ENCODE measurements at places on chromosomes 11 and 22. TPM values are rescaled to one million over a fixed set of nuclear protein-coding genes. Genes with fewer than 3 reads are reported as not detected.

The C2CD3 gene
- total RNA-seq: 13.6 TPM

The ADAMTS15 gene
- total RNA-seq: 1.8 TPM

DNA sequence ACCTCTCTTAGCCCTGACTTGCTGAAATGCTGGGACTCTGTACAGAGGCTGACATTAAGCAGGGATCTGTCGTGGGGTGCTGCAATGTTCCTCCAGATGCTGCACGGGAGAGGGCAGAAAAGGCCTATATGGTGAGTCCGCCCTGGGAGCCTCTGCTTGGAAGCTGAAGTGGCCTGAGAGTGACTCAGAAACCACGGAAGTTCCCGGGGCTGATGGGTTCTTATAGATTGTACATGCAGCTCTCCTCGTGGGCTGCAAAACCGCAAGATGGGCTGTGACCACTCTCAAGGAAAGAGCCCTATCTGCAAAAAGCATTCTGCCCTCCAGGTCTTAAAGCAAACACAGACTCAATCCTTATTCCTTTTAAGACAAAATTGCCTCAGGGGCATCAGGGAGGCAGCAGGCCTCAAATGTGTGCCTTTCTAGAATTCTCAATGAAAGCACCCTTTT, 5.8 kb upstream of the SLC43A3 start:
- peaks cover 1% of the 10 kb centered on the region for H3K4me1 ChIP-seq
- DNase-seq: no peak
- H3K27me3 ChIP-seq: no peaks in the 10 kb centered on the region

GRCh38 chr11:58776891-58777710, 45.4 kb upstream of the GLYAT start:
- no peak for DNase-seq
- no peaks in the 10 kb centered on the region for H3K36me3 ChIP-seq
- no peak overlapping the region for H3K4me3 ChIP-seq
- no peaks in the 10 kb centered on the region for H3K27me3 ChIP-seq

DNA sequence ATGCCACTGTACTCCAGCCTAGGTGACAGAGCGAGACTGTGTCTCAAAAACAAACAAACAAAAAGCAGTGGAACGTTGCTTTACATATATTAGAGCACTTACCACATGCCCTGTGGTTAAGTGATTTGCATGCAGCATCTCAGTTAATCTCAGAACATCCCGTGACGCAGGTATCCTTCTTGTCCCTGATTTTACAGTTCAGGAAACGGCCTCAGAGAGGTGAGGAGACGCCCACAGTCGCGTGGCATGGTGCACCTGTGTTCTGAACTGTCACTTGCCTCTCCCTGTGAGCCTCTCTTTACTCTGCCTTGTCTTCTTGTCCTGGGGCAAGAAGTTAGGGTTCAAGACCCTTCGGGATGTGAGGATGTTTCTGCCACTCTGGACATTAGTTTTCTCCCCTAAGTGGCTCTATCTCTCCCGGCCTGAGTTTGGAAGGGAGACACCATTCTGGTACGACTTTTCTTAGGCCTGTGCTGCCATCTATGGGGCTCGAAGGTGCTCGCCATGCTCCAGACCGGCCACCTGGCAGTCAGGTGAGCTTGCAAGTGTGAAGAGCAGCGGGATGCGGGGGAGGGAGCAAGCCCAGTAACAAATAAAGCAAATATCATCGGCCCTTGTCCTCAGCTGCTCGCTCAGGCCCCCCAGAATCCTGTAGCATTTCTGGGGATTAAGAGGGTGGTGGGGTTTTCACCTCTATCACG, 25.6 kb downstream of the YWHAH start:
- H3K4me1 ChIP-seq: peaks cover 5% of the 10 kb centered on the region
- peak overlapping the region; percentile 2 for H3K4me3 ChIP-seq
- H3K36me3 ChIP-seq: no peaks in the 10 kb centered on the region
- H3K27me3 ChIP-seq: peaks cover 20% of the 10 kb centered on the region

GRCh38 chr11:26891501-26891900, 102.4 kb upstream of the FIBIN start:
- H3K36me3 ChIP-seq: no peaks in the 10 kb centered on the region
- no peak overlapping the region for H3K27ac ChIP-seq
- no peak overlapping the region for H3K4me3 ChIP-seq

- peak; percentile 9 for DNase-seq
- no peaks in the 10 kb centered on the region for H3K27me3 ChIP-seq
- peak overlapping the region; percentile 98 for H3K27ac ChIP-seq
These were observed 1.1 kb downstream of the ZBTB44 start for GRCh38 chr11:130313383-130314183.

- no peak overlapping the region for H3K27ac ChIP-seq
- H3K4me1 ChIP-seq: no peaks in the 10 kb centered on the region
- DNase-seq: no peak
- no peaks in the 10 kb centered on the region for H3K27me3 ChIP-seq
- no peak overlapping the region for H3K4me3 ChIP-seq
These were observed 42.4 kb upstream of the HIPK3 start for GRCh38 chr11:33214767-33215166.

DNA sequence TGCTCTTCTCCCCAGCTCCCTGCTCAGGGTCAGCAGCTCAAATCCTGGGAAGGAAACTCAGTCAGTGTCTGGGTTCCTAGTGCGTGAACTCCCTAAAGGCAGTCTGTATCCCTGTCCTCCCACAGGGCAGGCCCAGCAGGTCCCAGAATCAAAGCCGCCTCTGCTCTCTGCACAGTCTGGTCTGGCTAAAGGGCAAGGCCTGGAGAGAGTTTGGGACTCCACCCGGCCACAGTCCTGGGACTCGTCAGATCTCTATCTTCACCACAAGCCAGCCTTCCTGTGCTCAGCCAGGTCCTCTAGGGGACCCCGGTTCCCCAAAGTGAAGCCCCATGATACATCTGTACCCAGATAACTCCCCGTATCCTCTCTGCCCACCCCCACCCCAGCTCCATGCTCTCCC, 56.2 kb upstream of the CSNK2A3 start:
- H3K4me3 ChIP-seq: no peak overlapping the region
- DNase-seq: no peak
- H3K36me3 ChIP-seq: no peaks in the 10 kb centered on the region
